Stomach (tissue), 19 donors: ENCODE measurements at places on chromosomes 16 and 17. TPM values are rescaled to one million over a fixed set of nuclear protein-coding genes. Genes with fewer than 3 reads are reported as not detected.
A peak's percentile ranks its signal among the peaks of the same experiment; 100 is the strongest.

- no peaks in the 10 kb centered on the region for H3K27me3 ChIP-seq
- H3K4me1 ChIP-seq: peaks cover 7% of the 10 kb centered on the region
- H3K36me3 ChIP-seq: no peaks in the 10 kb centered on the region
- no peak for DNase-seq
- H3K4me3 ChIP-seq: no peak overlapping the region
- H3K27ac ChIP-seq: no peak overlapping the region
Observed at GRCh38 chr16:27448532-27449433, 46.8 kb downstream of the IL21R start.

DNA sequence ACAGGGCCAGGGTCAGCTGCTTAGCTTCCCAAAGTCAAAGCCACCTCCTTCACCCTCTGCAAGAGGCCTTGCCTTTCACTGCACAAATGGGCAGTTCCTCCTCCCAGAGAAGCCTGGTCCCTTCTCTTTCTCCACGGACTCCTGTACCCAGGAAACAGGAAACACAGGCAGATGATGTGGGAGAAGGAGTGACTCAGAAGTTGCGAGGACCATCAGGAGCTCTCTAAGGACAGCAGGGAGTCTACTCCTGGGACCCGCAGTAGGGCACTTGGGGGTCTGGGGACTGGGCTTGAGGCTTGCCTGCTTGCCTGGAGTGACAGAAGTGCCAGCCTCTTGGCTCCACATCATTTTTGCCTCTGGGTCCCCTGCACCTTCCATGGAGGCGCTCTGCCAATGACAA is 47.4 kb upstream of the KSR1 start:
- H3K27ac ChIP-seq: no peak overlapping the region
- H3K4me1 ChIP-seq: peaks cover 6% of the 10 kb centered on the region
- no peak for DNase-seq
- no peak overlapping the region for H3K4me3 ChIP-seq
- no peaks in the 10 kb centered on the region for H3K27me3 ChIP-seq

GRCh38 chr17:42212382-42212781 is 18.1 kb upstream of the GHDC start:
- peak overlapping the region; percentile 17 for H3K27ac ChIP-seq
- H3K4me3 ChIP-seq: no peak overlapping the region

- no peaks in the 10 kb centered on the region for H3K27me3 ChIP-seq
- H3K4me1 ChIP-seq: no peaks in the 10 kb centered on the region
- DNase-seq: no peak
- no peaks in the 10 kb centered on the region for H3K36me3 ChIP-seq
- no peak overlapping the region for H3K4me3 ChIP-seq
Observed at GRCh38 chr17:58865301-58865700, 109.6 kb downstream of the PPM1E start.

The EFCAB5 gene
- total RNA-seq: 0.14 TPM

- peak overlapping the region; percentile 99 for H3K27ac ChIP-seq
- peak overlapping the region; percentile 81 for H3K4me3 ChIP-seq
- no peaks in the 10 kb centered on the region for H3K27me3 ChIP-seq
- H3K4me1 ChIP-seq: peaks cover 35% of the 10 kb centered on the region
- peak; percentile 78 for DNase-seq
- H3K36me3 ChIP-seq: no peaks in the 10 kb centered on the region
Observed at GRCh38 chr16:67563708-67564468, 1.6 kb downstream of the CTCF start.

- peaks cover 7% of the 10 kb centered on the region for H3K4me1 ChIP-seq
- DNase-seq: peak; percentile 29
- H3K27ac ChIP-seq: no peak overlapping the region
- H3K4me3 ChIP-seq: no peak overlapping the region
- H3K36me3 ChIP-seq: no peaks in the 10 kb centered on the region
Observed at GRCh38 chr16:19210280-19210924, 42.4 kb downstream of the SYT17 start.

The NPIPA5 gene
- not detected for total RNA-seq

The RRN3 gene
- 14.3 TPM for total RNA-seq

GRCh38 chr16:30929167-30929566 is 5.8 kb downstream of the FBXL19 start:
- no peak overlapping the region for H3K27ac ChIP-seq
- no peak overlapping the region for H3K4me3 ChIP-seq
- DNase-seq: no peak
- no peaks in the 10 kb centered on the region for H3K27me3 ChIP-seq
- H3K4me1 ChIP-seq: peaks cover 8% of the 10 kb centered on the region
- peaks cover 82% of the 10 kb centered on the region for H3K36me3 ChIP-seq

The KRTAP2-3 gene
- total RNA-seq: not detected

GRCh38 chr16:16073891-16074881 is 124.8 kb downstream of the ABCC1 start:
- H3K4me1 ChIP-seq: peaks cover 27% of the 10 kb centered on the region
- no peak overlapping the region for H3K4me3 ChIP-seq
- H3K27ac ChIP-seq: peak overlapping the region; percentile 65
- no peaks in the 10 kb centered on the region for H3K27me3 ChIP-seq
- DNase-seq: peak; percentile 71

GRCh38 chr17:59105852-59106462 is 723 bp downstream of the TRIM37 start:
- peak overlapping the region; percentile 92 for H3K27ac ChIP-seq
- H3K4me1 ChIP-seq: peaks cover 47% of the 10 kb centered on the region
- DNase-seq: peak; percentile 74
- no peaks in the 10 kb centered on the region for H3K36me3 ChIP-seq

The BAHCC1 gene
- 8.6 TPM for total RNA-seq

DNA sequence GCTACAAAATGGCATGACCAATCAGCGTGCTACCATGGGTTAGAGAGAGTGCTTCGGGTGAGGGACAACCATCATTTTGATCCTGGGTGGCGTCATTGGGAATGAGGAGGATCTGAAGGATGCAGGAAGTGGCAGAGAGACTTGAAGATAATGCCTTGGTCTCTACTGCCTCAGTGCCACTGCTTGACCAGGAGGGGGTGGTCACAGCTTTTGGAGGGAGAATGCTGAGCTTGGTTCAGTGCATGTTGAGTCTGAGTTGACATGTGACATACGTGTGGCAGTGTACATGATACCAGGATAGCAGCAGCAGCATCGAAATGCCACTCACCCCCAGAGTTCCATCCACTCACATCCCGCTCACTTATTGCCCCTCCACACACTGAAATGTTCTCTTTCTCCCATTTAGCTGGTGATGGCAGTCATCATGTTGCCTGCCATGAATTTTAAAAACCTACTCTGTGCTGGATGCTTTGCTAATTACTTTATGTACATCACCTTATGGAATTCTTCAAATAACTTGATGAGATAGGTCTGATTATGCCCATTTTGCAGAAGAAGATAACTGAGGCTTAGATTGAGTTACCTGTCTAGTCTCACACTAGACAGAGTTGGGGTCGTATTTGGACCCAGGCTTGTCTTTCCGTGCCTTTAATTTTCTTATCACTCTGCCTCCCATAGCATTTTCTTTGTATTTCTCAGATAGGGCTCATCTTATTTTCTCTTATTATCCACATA is 36.7 kb downstream of the ARSG start:
- H3K4me1 ChIP-seq: no peaks in the 10 kb centered on the region
- H3K27ac ChIP-seq: no peak overlapping the region
- DNase-seq: no peak
- H3K4me3 ChIP-seq: no peak overlapping the region
- H3K36me3 ChIP-seq: no peaks in the 10 kb centered on the region

The ALOX15 gene
- total RNA-seq: not detected

DNA sequence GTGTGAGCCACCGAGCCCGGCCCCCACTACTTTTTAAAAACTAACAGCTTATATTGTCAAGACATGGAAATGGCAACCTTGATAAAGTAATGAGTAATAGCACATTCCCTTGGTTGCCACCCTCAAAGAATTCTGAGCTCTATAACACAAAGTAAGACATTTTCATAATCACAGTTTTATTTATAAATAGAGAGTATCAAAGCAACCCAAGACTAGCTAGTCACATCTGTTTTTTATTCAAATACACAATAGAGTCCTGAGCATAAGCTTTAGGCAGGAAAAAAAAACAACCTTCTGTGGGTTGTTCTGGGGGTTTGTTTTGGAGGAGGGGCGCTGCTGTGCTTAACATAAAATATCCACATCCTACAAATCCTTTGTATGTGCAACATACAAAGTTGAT is 68.7 kb downstream of the CEP95 start:
- no peaks in the 10 kb centered on the region for H3K27me3 ChIP-seq
- peaks cover 79% of the 10 kb centered on the region for H3K36me3 ChIP-seq
- DNase-seq: no peak
- H3K4me1 ChIP-seq: peaks cover 5% of the 10 kb centered on the region

- H3K36me3 ChIP-seq: no peaks in the 10 kb centered on the region
- H3K4me1 ChIP-seq: no peaks in the 10 kb centered on the region
- no peak overlapping the region for H3K4me3 ChIP-seq
- H3K27ac ChIP-seq: no peak overlapping the region
- DNase-seq: no peak
Observed at GRCh38 chr16:83102336-83102735, 475.6 kb downstream of the CDH13 start.

DNA sequence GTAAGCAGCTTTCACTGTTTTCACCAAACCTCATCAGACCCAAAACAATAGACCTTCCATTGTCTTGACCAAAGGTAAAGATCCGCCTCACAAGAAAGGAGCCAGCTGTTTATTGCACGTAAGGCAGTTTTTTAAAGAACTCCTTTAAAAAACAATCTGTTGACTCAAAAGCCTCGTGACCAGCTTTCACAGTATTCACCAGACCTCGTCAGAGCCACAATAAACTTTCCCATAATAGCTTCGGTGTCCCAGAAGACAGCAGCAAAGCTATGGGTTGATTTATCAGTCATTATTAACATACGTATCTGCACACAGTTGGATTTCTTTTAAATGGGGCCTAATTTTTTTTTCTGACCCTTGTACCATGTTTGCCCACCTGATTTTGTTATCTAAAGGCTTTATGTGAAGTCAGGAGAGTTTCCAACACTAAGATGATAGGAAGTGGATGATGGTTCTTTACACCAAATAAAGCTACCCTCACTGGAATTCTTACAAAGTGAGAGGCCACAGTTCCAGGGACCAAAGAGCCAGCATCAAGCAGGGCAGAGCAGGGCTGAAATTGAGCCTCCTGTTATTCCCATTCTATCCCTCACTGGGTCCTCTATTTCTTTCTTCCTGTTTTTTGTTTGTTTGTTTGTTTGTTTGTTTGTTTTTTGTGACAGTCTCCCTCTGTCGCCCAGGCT is 17.6 kb upstream of the HELZ start:
- H3K36me3 ChIP-seq: no peaks in the 10 kb centered on the region
- no peak overlapping the region for H3K27ac ChIP-seq
- H3K4me1 ChIP-seq: peaks cover 35% of the 10 kb centered on the region
- H3K4me3 ChIP-seq: no peak overlapping the region
- no peaks in the 10 kb centered on the region for H3K27me3 ChIP-seq
- no peak for DNase-seq

GRCh38 chr16:87274794-87275193 is 42.4 kb downstream of the C16orf95 start:
- DNase-seq: no peak
- no peak overlapping the region for H3K27ac ChIP-seq
- H3K27me3 ChIP-seq: peaks cover 3% of the 10 kb centered on the region
- no peak overlapping the region for H3K4me3 ChIP-seq

The TPSB2 gene
- total RNA-seq: 125 TPM

The RPRML gene
- total RNA-seq: not detected

DNA sequence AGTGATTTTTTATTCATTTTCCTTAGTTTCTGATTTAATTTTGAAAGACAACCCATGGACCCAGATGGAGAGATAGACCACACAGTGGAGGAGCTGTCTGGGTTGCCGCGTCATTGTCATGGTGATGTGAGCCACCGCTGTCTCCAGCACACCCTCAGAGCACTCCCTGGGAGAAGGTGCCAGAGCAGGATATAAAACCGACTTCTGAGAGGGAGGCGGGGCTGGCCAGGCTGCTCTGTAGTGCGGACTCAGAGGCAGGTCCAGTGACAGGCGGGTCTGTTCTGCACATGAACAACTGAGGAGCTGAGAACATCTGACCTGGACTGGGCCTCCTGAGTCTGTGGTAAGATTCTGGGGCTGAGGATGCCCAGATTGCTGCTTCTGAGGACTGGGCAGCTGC is 216.3 kb upstream of the NLRP1 start:
- H3K36me3 ChIP-seq: no peaks in the 10 kb centered on the region
- H3K27me3 ChIP-seq: no peaks in the 10 kb centered on the region
- no peak overlapping the region for H3K4me3 ChIP-seq
- no peak for DNase-seq
- H3K27ac ChIP-seq: no peak overlapping the region

- no peak for DNase-seq
- no peak overlapping the region for H3K27ac ChIP-seq
- no peaks in the 10 kb centered on the region for H3K4me1 ChIP-seq
- H3K4me3 ChIP-seq: no peak overlapping the region
- no peaks in the 10 kb centered on the region for H3K27me3 ChIP-seq
- H3K36me3 ChIP-seq: no peaks in the 10 kb centered on the region
Observed at GRCh38 chr17:37830151-37830993, 85.5 kb upstream of the HNF1B start.

GRCh38 chr16:50642349-50642748 is 38.8 kb downstream of the SNX20 start:
- H3K36me3 ChIP-seq: no peaks in the 10 kb centered on the region
- peaks cover 6% of the 10 kb centered on the region for H3K4me1 ChIP-seq
- no peak overlapping the region for H3K27ac ChIP-seq
- no peaks in the 10 kb centered on the region for H3K27me3 ChIP-seq
- no peak for DNase-seq

The CHAD gene
- not detected for total RNA-seq

GRCh38 chr17:58200024-58200633 is 7.6 kb downstream of the EPX start:
- peaks cover 4% of the 10 kb centered on the region for H3K36me3 ChIP-seq
- peaks cover 18% of the 10 kb centered on the region for H3K27me3 ChIP-seq
- peaks cover 5% of the 10 kb centered on the region for H3K4me1 ChIP-seq
- no peak overlapping the region for H3K4me3 ChIP-seq

The KLHL10 gene
- not detected for total RNA-seq

The CCL22 gene
- total RNA-seq: not detected

The TMEM106A gene
- total RNA-seq: not detected

The FOXJ1 gene
- 4.5 TPM for total RNA-seq

The GRIN2C gene
- total RNA-seq: not detected

The TBKBP1 gene
- total RNA-seq: 5.9 TPM

The METTL2A gene
- total RNA-seq: 8.0 TPM

DNA sequence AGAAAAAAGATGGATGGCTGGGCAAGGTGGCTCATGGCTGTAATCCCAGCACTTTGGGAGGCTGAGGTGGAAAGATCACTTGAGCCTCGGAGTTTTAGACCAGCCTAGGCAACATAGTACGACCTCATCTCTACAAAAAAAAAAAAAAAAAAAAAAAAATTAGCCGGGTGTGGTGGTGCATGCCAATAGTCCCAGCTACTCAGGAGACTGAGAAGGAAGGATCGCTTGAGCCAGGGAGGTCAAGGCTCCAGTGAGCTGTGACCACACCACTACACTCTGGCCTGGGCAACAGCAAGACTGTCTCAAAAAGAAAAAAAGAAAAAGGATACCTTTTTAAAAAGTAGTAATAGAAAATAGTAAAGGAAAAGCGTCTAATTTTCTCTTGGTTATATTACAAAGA is 20.7 kb downstream of the ZNF652 start:
- H3K36me3 ChIP-seq: no peaks in the 10 kb centered on the region
- no peak overlapping the region for H3K4me3 ChIP-seq
- peak overlapping the region; percentile 58 for H3K27ac ChIP-seq
- peaks cover 13% of the 10 kb centered on the region for H3K4me1 ChIP-seq
- DNase-seq: no peak
